GM04504 (cell line): ENCODE measurements at places on chromosomes 7 and 10.
A peak's percentile ranks its signal among the peaks of the same experiment; 100 is the strongest.

GRCh38 chr10:112229901-112230300 lies 46.3 kb upstream of the GPAM start:
- DNase-seq: no peak

- no peak for DNase-seq
Observed at GRCh38 chr7:1897076-1897860, 227.2 kb downstream of the ELFN1 start.

DNA sequence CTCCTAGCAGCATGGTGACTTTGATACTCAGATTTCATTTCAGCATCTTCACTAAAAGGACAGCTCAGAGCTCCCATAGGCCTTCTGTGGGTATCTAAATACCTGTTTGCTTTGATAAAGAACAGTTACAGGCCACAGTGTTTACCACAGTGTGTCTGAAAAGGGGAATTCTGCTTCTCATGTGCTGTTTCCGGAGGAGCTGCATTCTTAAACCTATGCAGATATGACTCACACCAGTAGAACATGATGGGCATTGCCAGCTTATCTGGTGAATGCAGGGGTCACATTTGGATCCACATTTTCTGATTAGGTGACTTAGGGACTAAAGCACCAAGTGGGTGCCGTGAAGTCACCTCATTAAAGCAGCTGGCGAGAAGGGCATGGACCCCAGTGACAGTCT lies 52.6 kb downstream of the TRRAP start:
- DNase-seq: no peak

- DNase-seq: no peak
Observed at GRCh38 chr7:18831943-18832342, 285.5 kb downstream of the TWIST1 start.

DNA sequence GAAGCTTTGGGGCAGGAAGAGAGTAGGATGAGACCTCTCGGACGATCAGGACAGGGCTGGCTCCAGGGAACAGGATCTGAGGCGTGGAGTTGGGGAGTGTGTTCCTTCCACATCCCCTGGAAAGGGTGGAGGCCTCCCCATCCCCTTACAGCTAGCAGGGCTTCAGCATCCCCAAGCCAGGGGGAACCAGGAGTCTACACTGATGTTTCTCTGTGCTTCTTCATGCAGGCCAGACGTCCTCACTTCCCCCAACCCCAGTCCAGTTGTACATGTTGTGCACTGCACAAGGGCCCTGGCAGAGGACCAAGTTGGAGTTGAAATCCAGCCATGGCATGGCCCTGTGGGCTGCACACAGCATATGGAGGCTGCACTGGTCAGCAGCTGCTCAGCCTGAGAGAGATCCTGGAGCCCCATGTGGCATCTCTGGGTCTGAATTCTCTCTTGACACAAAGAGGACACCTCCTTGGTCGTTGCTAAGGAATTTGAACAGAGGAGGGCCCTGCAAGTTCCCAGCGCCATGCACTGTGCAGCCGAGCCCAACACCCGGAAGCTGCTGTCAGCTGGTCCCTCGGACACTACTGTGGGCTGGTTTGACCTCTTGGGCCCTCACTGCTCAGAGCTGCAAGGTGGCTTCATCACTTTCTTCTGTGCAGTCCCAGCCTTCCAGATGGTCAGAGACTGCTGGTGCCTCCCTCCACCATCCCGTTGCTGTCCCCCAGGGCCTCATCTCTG lies 181.1 kb downstream of the DNAJB6 start:
- no peak for DNase-seq

- DNase-seq: no peak
Observed at GRCh38 chr7:51344406-51345138, 28.0 kb upstream of the COBL start.

GRCh38 chr10:69065406-69066361 lies 22.2 kb upstream of the SRGN start:
- no peak for DNase-seq

DNA sequence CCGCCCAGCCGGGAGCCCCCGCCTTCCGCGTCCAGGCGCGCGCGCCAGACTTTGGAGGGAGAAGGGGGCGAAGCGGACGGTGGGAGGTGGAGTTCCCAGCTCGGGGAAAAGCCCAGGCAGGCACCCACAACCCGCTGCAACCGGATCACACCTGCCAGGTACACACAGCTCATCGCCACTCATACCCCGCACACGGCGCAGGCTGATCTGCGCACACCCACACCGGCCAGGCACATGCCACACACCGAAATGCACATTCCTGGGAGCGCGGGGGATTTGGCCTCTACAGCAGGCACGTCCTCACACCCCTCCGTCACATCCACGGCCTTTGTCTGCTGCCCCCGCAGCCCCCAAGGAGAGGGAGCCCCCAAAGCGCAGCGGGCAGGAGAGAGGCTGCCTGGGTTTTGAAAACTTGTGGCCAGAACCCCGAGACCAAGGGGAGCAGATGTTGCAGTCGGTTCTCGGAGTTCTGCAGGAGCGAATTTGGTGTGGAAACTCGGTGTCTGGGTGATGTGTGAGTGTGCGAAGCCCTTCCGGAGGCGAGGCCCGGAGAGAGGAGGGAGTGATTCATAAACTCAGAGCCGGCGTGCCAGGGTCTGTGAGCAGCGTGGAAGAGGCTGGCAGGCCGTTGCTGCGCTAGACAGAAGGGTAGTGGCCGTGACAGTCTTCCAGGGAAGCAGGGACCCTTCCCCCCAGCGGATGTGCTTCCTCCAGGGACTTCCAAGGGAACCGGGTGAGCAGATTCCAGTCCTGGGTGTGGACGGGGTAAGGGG lies 734 bp downstream of the CHST3 start:
- peak; percentile 61 for DNase-seq

GRCh38 chr7:81110673-81111072 lies 191.8 kb upstream of the SEMA3C start:
- no peak for DNase-seq

DNA sequence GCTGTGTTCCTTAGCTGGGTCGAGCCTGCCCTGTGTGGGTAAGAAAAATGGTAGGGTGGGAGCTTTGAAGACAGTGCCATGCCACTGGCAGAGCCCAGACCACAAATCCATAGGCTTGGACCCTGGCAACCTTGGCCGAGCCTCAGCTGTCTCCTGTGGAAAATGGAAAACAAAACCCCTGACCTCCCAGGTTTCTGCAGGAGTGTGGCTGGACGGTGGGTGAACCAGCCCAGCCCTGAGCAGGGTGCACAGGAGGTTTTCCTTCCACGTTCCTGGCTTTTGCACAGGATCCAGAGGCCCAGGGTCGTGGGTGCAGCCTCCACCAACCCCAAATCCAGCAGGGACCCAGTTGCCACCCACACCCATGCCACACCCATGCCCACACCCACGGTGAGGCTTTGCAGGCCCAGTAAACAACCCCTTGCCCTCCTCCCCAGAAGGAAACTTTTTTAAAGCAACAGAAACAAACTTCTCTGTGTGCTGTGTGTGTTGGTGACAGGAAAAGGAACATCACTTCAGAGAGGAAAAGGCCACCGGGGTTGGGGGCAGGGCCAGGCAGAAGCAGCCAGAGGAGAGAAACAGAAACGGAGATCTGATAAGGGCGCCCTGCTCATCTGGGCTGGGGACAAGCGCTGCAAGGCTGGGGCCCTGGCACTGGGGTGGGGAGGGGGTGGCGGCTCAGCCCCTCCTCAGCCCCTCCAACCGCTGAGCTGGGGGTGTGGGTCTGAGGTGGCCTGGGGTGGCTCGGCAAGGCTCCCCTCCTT lies 20.7 kb upstream of the ZMIZ1 start:
- DNase-seq: no peak

GRCh38 chr10:111175787-111176186 lies 99.0 kb downstream of the ADRA2A start:
- no peak for DNase-seq

GRCh38 chr10:110903280-110904278 lies 15.4 kb downstream of the BBIP1 start:
- DNase-seq: no peak

- DNase-seq: no peak
Observed at GRCh38 chr7:114539575-114539974, 125.0 kb downstream of the FOXP2 start.

GRCh38 chr7:148182264-148182663 lies 408.3 kb upstream of the C7orf33 start:
- DNase-seq: no peak

- no peak for DNase-seq
Observed at GRCh38 chr7:18538554-18539250, 43.2 kb downstream of the HDAC9 start.

- no peak for DNase-seq
Observed at GRCh38 chr7:116522247-116522646, 2.6 kb upstream of the CAV1 start.

GRCh38 chr7:30147223-30147622 lies 12.4 kb downstream of the MTURN start:
- DNase-seq: no peak

- no peak for DNase-seq
Observed at GRCh38 chr10:79042639-79043411, 25.9 kb upstream of the ZMIZ1 start.

GRCh38 chr7:2023877-2024566 lies 208.7 kb downstream of the MAD1L1 start:
- DNase-seq: no peak

GRCh38 chr7:21011153-21011552 lies 224.5 kb upstream of the SP8 start:
- DNase-seq: no peak

GRCh38 chr10:5428133-5428532 lies 15.8 kb downstream of the NET1 start:
- no peak for DNase-seq

- DNase-seq: no peak
Observed at GRCh38 chr7:38777609-38778008, 131.4 kb downstream of the VPS41 start.

DNA sequence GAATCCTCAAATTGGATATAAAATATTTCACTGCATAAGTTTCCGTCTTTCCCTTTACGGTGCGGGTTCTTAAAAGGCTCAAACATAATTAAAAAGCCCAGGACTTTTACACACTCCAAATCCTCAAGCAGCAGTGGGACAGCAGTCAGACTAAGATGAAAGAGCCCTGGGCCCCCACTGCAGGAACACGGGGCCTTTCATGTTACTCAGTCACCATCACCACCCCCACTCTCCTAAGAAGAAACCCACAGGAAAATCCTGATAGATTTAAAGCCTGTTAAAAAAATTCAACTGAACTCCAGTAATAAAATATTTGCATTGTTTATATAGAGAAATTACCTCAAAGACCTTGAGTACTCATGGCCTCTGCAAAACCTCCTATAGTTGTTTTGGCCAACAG lies 74.0 kb upstream of the TRIL start:
- DNase-seq: no peak

DNA sequence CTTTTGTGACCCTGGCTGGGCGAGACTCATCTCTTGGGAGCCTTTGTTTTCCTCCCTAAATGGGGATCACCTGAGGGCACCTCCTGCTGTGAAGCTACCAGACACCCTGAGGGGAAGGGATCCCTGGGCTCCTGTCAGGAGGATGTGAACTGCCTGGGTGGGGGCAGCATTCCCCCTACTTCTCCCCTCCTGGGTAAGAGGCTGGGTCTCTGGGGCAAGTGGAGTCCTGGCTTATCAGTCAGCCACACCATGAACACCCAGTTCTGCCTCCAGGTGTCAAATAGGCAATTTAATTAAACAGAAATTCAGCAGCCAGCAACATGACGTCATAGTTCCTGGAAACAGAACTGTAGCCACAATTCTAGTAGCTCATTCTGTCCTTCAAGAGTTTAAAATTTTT lies 97.7 kb upstream of the RET start:
- no peak for DNase-seq

- DNase-seq: no peak
Observed at GRCh38 chr7:155979566-155979965, 167.3 kb upstream of the SHH start.

DNA sequence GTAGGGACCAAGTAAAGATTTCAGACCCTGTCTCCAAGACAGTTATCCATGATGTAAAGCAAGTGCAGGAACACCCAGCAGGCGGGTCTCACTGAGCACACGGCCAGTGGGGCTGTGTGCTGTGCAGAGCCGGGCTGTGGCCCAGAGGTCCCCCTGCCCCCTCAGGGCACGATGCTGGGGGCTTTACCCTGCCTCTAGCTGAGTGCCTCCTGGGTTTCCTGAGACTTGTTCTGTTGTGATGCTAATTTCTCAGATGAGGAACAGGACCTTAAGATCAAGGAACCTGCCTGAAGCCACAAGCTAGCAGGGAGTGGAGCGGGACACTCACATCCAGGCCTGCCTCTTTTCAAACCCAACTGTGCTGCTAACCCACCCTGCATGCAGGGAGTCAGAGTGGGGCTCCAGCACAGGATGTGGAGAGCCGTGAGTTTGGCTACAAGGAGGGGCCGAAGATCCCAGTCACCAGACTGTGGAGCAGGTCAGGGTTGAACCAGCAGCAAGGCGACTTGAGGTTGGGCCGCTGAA lies 76.1 kb upstream of the LYZL2 start:
- no peak for DNase-seq

DNA sequence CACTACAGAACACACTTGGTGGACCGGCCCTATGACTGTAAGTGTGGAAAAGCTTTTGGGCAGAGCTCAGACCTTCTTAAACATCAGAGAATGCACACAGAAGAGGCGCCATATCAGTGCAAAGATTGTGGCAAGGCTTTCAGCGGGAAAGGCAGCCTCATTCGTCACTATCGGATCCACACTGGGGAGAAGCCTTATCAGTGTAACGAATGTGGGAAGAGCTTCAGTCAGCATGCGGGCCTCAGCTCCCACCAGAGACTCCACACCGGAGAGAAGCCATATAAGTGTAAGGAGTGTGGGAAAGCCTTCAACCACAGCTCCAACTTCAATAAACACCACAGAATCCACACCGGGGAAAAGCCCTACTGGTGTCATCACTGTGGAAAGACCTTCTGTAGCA lies 14.6 kb downstream of the ZSCAN21 start:
- DNase-seq: no peak

- no peak for DNase-seq
Observed at GRCh38 chr10:85548034-85548433, 818.6 kb downstream of the GRID1 start.

- DNase-seq: no peak
Observed at GRCh38 chr10:31321396-31321941, 2.5 kb downstream of the ZEB1 start.

DNA sequence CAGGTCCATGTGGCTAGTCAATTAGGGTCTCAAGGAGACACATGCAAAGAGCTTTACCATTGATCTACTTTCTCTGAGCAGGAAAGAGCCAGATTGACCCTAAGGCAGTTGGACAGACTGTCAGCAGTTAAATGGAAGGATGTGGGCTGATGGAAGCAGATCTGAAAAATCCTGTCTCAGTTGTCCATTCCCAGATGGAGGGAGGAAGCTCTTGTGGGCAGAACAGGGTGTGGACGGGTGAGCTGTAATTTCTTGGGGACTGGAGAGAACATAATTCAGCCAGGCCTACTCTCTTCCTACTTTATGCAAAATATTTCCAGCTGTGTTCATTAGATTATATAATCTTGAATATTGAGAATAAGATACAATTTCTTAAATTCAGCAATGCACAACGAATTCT lies 163.6 kb downstream of the GNAT3 start:
- no peak for DNase-seq

GRCh38 chr7:94045581-94045980 lies 41.4 kb upstream of the BET1 start:
- no peak for DNase-seq

DNA sequence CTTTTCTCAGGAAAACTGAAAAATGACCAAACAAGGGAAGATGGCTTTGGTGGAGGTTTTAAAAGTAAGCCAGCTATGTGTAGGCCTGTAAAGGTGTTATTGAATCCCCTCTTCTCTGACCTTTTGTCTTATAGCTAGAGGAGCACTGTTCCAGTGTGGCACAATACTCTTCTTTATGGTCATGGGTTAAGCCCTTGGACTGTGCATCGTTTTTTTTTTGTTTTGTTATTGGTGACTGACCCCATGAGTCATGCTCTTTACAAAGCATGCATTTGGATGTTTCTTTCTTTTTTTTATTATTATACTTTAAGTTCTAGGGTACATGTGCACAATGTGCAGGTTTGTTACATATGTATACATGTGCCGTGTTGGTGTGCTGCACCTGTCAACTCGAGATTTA lies 19.6 kb upstream of the FAM25A start:
- no peak for DNase-seq
